ENCODE measurements at places on chromosomes 6 and 20.

- no peak for DNase-seq
These were observed 68.2 kb upstream of the FUCA2 start for GRCh38 chr6:143579703-143580102.

DNA sequence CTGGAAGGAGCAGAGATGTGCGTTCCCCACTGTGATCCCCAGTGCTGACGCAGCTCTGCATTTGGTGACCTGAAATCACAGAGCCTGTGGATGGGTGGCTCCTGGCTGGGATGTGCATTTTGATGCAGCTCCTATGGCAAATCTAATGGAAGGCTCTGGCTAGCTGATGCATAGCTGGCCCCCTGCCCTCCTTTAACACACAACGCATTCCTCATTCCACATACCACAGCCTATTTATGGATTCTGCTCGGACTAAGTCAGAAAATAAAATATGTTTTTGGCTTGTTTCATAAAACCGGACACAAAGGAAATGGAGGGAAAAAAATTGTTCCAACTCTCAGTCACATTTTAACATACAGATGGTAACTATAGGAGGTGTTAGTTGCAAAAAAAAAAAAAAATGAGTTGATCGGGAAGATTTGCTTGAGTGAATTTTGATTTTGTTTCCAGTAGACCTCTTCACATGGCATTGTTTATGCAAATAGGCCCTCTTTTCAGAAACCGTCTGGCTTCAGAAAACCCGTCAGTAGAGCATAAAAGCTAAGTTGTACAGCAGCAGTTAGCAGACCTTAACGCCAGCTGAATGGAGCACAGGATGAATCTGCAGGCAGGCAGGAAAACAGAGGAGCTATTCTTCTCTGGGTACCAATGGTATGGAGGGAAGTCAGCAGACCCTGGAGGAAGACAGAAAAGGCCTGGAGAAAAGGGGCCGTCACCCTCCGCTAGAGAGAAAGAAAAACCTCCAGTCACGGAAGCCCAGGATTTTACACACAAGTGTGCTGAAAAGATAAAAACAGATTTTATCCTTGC is 215.4 kb downstream of the HDGFL1 start:
- no peak for DNase-seq

- no peak for DNase-seq
These were observed 12.0 kb downstream of the ZNF217 start for GRCh38 chr20:53581444-53582250.

GRCh38 chr6:42978487-42978838 is 518 bp downstream of the PEX6 start:
- DNase-seq, result no peak

DNA sequence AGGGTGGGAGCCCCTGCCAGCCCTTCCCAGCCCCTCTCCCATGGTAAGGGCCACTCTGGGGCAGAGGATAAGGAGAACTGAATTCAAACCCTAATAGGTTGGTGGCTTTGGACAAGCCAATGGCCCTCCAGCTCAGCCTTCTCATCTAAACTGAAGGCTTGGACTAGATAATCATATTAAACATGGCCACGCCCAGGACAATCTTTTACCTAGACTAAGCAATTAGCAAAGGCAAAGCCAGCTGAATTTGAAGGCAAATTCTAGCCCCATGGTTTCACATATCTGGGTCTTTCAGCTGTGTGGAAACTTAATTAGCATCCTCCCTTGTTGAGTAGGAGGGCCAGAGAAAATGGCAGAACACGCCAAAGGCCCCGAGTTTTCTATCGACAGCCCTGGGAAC is 10.7 kb downstream of the SLC22A23 start:
- DNase-seq, result no peak

GRCh38 chr6:99366852-99367251 is 17.4 kb upstream of the FAXC start:
- no peak for DNase-seq

DNA sequence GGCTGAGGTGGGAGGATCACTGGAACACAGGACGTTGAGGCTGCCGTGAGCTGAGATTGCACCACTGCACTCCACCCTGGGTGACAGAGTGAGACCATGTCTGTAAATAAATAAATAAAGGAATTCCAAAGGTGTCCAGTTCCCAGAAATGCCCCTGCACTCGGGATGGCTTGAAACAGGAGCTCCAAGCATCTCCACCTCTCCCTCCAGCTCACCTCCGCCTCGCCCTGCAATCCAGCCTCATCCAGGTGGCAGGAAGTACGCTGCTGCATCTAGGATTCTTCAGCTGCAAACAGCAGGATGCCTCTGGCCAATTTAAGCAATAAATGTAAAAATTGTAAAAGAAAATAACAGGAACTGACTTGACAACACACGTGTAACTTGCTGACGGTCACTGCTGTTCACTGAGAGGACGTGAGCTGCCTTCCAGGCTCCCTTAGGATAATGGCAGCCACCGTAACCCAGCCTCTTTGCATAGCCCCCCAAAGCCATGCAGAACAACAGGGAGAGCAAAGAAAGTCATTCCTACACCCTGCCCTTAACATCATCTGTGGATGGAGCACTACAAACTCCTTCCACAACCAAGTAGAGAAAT is 11.4 kb upstream of the GRM4 start:
- no peak for DNase-seq

- DNase-seq, result no peak
These were observed 134.6 kb downstream of the SYNE1 start for GRCh38 chr6:152502421-152503188.

DNA sequence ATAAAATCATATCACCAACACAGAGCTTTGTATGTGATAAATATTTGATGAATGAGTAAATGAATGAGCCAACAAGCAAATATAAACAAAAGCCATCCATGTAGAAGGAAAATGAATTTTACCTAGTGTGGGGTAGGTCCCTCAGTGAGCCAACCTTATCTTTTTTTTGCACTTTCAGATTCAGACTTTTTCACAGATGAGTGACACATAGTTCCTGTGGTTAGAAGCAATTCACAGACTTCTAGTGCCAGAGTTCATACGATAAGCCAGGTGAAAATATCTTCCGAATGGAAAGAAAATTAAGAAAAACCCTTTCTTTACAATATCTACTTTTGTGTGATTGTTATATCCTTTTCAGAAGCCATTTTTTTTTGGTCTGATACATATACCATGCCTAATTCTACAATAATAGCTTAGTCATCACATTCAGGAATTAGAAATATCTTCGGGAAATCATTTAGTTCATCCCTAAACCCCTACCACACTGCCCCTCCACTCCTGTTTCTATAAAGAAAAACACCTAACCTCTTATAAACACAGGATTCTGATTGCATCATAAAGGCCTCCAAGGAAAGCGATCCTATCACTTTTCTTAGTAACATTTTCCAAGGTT is 82.7 kb upstream of the CNR1 start:
- DNase-seq, result no peak

- DNase-seq, result no peak
These were observed 41.6 kb upstream of the SYNCRIP start for GRCh38 chr6:85684133-85684808.

DNA sequence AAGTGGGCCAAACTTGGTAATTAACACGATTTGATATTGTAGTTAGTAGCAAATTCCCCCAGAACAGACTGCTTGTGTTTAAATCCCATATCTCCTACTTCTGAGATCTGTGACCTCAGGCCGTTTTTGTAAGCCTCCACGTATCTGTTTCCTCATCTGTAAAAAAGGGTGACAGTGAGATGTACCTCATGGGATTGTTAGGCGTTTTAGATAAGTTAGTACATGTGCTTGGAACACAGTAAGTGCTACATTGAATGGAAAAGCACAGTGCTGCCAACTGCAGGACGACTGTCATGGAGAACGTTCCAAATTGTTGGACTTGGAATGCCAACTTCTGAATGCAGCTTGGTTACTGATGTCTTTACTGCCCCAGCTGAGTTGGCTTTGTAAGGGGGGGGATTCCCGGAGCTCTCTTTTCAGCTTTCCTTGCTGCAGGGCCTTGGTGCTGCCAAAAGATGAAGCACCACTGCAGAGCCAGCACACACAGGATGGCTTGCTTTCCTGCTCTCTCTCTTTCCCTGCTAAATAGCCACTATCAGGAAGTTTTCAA is 108.6 kb downstream of the OPN5 start:
- no peak for DNase-seq

- no peak for DNase-seq
These were observed 349.9 kb upstream of the SLC35B3 start for GRCh38 chr6:8785223-8785622.

GRCh38 chr6:28982476-28983266 is 22.4 kb downstream of the ZNF311 start:
- no peak for DNase-seq

GRCh38 chr6:18204691-18205090 is 49.5 kb downstream of the KDM1B start:
- DNase-seq, result no peak

GRCh38 chr6:145948328-145948727 is 15.8 kb downstream of the SHPRH start:
- DNase-seq, result no peak

- DNase-seq, result no peak
These were observed 106.8 kb upstream of the AFDN start for GRCh38 chr6:167719920-167720319.

GRCh38 chr6:17919496-17919895 is 67.9 kb downstream of the KIF13A start:
- no peak for DNase-seq
